ENCODE measurements at places on chromosomes 7 and 10.

DNA sequence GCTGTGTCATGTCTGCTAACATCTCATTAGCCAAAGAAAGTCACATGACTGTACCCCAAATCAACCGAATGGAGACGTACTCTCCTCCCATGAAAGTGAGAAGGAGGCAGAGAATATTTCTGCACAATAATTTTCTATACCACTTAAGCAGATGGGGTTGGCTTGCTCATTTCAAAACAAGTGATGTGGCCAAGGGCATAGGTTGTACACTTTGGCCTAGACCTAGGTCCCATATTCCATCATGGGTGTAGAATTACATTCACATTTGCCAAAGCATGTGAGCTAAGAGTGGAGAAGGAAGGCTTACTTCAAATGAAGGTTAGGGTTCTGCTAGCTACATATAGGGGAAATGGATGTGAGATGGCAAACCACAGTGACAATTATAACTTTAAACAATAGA lies 83.0 kb downstream of the ZNF365 start:
- no peaks in the 10 kb centered on the region for H3K27me3 ChIP-seq
- H3K27ac ChIP-seq: no peak overlapping the region
- DNase-seq: no peak
- H3K4me3 ChIP-seq: no peak overlapping the region
- no peaks in the 10 kb centered on the region for H3K36me3 ChIP-seq

DNA sequence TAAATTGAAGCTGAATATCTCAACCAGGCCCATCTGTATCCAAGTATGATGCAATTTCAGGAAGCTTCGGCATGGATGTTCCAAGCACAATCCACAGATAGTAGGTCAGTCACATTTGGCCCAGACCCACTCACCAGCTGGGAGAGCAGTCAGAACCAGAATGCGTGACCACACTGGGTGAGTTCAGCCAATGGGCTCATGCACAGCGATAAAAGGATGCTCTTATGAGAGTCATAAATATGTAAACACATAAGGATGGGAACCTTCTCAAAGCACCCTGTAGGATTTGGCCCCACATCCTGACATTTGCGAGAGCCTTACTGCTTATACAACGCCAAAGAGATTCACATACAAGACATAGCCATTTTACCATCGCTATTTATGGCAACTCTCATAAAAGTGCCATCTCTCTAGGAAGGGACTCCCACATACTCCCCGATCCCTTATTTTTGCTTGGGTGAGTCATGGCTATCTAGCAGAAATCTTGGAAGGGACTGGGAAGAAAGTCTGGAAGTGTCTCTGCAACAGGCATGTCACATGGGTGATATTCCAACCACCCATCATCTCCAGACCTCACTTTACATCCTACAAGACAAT lies 3.0 kb downstream of the AFAP1L2 start:
- no peak for DNase-seq
- H3K4me1 ChIP-seq: peaks cover 15% of the 10 kb centered on the region
- H3K36me3 ChIP-seq: no peaks in the 10 kb centered on the region
- H3K27ac ChIP-seq: no peak overlapping the region

DNA sequence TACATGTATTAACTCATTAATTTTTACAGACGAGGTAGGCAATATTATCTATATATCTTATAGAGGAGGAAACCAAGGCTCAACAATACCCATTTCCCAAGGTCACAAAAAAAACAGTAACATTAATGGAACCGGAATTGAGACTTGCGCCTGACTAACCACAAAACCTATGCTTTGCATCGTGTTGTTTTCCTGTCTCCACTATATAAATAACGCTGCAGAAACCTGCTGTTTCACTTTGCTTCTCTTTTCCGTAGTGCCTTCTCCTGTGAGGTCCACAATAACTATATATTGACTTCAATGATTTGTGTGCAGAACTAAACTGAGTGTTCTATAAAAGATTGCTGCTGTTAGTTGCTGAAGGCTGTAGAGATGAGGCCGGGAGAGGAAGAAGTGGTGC lies 97.7 kb upstream of the RPA3 start:
- no peak for DNase-seq
- no peaks in the 10 kb centered on the region for H3K27me3 ChIP-seq
- H3K4me3 ChIP-seq: no peak overlapping the region
- H3K36me3 ChIP-seq: no peaks in the 10 kb centered on the region
- H3K4me1 ChIP-seq: no peaks in the 10 kb centered on the region

- H3K4me3 ChIP-seq: no peak overlapping the region
- peaks cover 4% of the 10 kb centered on the region for H3K27me3 ChIP-seq
- no peaks in the 10 kb centered on the region for H3K4me1 ChIP-seq
- DNase-seq: no peak
- H3K27ac ChIP-seq: no peak overlapping the region
These were observed 36.6 kb downstream of the CD36 start for GRCh38 chr7:80675090-80675489.

DNA sequence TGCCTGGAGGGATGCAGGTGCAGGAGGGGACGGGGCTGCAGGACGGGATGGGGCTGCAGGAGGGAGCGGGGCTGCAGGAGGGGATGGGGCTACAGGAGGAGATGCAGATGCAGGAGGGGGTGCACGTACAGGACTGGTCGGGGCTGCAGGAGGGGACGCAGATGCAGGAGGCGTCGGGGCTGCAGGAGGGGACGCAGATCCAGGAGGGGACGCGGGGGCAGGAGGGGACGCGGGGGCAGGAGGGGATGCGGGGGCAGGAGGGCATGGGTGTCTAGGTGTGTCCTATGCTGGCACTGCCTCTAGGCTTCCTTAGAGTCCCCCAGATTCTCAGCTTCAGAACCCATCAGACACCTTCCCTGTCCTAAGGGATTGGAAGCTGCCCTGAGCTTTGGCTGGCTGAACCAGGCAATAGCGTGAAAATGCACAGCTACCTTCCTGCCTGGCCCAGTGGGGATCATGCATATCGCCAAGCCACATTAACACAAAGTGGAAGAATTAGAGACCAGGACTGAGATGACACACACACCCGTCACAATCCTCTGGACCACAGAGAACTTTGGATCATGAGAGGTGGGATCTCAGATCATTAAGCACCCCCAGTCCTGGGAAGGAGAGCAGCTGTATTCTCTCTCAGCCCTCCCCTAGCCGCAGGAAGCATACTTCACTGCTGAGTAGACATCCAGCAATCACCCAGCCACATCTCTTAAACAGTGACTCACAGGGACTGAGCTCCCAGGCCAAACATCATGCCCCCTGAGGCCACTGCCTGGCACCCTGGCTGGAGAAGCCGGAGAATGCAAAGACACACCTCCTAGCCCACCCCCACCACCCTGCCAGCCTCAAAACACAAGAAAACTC lies 67.3 kb downstream of the VWA2 start:
- H3K4me1 ChIP-seq: peaks cover 9% of the 10 kb centered on the region
- H3K36me3 ChIP-seq: no peaks in the 10 kb centered on the region
- DNase-seq: no peak
- H3K27me3 ChIP-seq: peaks cover 11% of the 10 kb centered on the region

DNA sequence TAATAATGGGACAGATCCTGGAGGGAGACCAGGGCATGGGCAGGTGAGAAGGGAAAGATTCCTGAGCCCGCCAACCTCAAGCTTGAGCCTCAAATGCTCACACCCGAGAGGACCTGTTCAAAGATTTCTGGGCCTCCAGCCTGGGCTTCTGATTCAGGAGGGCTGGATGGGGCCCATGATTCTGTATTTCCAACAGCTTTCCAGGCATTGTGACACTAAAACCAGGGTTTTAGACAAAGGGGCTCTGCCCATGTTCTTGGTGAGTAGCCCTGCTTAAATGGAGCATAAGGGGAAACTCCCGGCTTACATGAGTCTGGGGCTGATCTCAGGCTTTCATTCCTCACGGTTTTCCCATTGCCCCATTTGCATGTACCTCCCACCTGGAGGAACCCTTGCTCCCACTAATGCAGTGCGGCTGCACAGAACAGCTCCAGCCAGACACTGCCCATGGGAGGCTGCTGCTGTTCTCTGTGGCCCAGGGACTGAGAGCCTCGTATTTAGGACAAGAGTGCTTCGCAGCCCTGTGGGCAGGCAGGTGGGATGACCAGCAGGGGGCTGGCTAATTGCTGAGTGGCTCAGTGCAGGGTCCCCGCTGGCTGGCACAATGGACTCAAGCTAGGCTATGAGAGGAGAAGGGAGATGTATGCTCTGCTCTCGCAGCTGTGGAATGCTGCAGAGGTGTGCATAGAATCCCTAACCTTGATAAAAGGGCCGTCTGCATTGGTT lies 135.3 kb upstream of the COBL start:
- no peaks in the 10 kb centered on the region for H3K27me3 ChIP-seq
- no peak overlapping the region for H3K27ac ChIP-seq
- H3K4me3 ChIP-seq: no peak overlapping the region
- H3K4me1 ChIP-seq: peaks cover 7% of the 10 kb centered on the region
- no peaks in the 10 kb centered on the region for H3K36me3 ChIP-seq
- DNase-seq: peak; percentile 46

DNA sequence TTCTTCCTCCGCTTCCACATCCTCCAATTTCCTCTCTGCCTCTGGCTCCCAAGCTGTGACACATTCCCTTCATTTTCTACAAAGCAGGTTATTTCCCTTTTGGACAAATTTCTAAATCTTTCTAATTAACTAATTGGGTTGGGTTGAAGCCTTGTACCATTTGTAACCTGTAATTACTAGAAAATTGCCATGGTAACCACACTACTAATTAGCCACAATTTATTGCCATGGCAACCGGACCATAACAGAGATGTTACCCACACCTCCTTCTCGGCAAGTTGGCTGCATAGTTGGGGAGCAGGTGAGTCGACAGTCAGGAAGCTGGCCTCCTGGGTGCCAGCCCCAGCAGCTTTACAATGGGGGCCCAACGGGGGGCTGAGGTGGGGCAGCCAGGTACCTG lies 61.6 kb downstream of the GOLGA7B start:
- DNase-seq: no peak
- H3K4me3 ChIP-seq: no peak overlapping the region
- H3K27me3 ChIP-seq: peaks cover 3% of the 10 kb centered on the region
- H3K36me3 ChIP-seq: peaks cover 3% of the 10 kb centered on the region
- peaks cover 4% of the 10 kb centered on the region for H3K4me1 ChIP-seq

GRCh38 chr10:87068281-87068680 lies 26.4 kb downstream of the GLUD1 start:
- DNase-seq: no peak
- H3K4me1 ChIP-seq: no peaks in the 10 kb centered on the region
- H3K4me3 ChIP-seq: no peak overlapping the region
- H3K36me3 ChIP-seq: peaks cover 24% of the 10 kb centered on the region
- H3K27me3 ChIP-seq: peaks cover 2% of the 10 kb centered on the region
- H3K27ac ChIP-seq: no peak overlapping the region

- peak overlapping the region; percentile 94 for H3K4me3 ChIP-seq
- H3K36me3 ChIP-seq: no peaks in the 10 kb centered on the region
- H3K27ac ChIP-seq: no peak overlapping the region
- H3K4me1 ChIP-seq: peaks cover 9% of the 10 kb centered on the region
- H3K27me3 ChIP-seq: peaks cover 6% of the 10 kb centered on the region
These were observed 788 bp upstream of the CACNA2D1 start for GRCh38 chr7:82444220-82444909.

DNA sequence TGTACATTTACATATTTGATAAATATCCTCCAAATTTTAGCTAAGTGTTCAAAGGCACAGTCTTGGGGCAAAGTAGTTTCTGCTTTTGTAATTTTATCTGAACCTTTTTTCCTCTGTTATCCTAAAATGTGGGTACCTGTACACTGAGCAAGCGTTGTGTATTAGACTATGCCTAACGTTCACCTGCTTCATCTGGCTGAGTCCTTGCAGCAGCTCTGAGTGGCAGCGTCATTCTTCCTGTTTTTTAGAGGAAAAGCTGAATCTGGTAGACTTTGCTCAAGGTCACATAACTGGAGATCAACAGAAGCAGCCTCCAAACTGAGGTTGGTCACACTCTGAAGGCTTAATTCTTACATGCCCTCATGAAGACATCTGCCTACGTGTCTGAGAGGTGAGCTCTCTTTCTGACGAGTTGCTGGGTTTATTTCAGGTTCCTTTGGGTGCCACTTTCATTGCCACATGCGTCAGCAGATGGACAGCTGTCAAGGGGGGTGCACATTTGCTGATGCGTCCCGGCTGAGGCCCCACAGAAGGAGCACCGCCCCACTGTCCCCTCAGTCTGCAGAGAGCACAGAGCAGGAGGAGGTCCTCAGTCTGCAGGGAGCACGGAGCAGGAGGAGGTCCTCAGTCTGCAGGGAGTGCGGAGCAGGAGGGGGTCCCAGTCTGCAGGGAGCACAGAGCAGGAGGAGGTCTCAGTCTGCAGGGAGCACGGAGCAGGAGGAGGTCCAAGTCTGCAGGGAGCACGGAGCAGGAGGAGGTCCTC lies 406.5 kb upstream of the SHH start:
- H3K27ac ChIP-seq: no peak overlapping the region
- H3K4me3 ChIP-seq: no peak overlapping the region
- no peaks in the 10 kb centered on the region for H3K4me1 ChIP-seq
- DNase-seq: no peak

GRCh38 chr7:142500366-142500765 lies 242.5 kb upstream of the PRSS58 start:
- no peak overlapping the region for H3K27ac ChIP-seq
- H3K36me3 ChIP-seq: no peaks in the 10 kb centered on the region
- DNase-seq: no peak
- H3K4me3 ChIP-seq: no peak overlapping the region
- peaks cover 4% of the 10 kb centered on the region for H3K4me1 ChIP-seq
- peaks cover 6% of the 10 kb centered on the region for H3K27me3 ChIP-seq

DNA sequence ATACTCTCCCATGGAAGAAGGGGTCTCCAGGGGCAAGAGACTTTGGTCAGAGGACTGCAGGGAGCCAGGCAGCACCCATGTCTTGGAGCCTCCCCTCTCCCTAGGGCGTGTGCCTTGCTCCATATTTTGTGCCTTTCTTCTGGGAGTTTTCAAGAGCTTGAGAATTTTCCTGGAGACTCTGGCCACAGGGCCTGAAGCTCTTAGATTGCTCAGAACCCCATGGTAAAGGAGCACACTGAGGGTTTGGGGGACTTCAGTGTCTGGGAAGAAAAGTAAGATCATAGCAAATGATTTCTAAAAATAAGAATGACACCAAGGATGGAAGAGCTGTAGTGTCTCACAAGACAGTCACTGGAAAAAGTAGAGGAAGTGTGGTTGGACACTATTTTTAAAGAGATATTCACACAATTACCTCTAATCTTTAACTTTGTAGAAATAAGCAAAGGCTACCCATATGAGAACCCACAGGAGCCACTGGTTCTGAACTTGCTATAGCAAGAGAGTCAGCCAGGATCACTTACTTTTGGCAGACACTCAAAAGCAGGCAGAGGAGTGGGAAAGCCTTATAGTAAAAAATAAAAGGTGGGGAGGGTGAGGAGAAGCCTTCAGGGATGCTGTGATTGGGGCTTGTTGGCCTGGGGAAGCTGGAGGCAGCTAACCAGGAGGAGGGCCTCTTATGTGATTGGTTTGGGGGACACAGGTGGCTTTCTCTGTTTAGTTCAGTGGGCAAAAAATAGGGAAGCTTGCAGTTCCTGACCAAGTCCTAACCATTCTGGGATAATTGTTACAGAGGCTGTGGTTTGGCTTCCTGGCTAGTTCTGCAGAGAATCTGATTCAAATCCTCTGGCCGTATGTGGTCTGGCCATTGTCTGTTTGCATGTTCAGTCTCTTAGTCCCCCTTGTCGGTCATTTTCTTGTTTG lies 5.1 kb upstream of the CSGALNACT2 start:
- no peaks in the 10 kb centered on the region for H3K36me3 ChIP-seq
- no peak for DNase-seq
- H3K27ac ChIP-seq: no peak overlapping the region
- no peak overlapping the region for H3K4me3 ChIP-seq

Measured in endothelial cell (in vitro differentiated cells).